ENCODE measurements at places on chromosomes 13 and 19.
A peak's percentile ranks its signal among the peaks of the same experiment; 100 is the strongest.

- DNase-seq: no peak
Observed at GRCh38 chr19:48629599-48630295, 7.4 kb downstream of the DBP start.

- no peak for DNase-seq
Observed at GRCh38 chr13:58625703-58626389, 994.3 kb downstream of the PCDH17 start.

DNA sequence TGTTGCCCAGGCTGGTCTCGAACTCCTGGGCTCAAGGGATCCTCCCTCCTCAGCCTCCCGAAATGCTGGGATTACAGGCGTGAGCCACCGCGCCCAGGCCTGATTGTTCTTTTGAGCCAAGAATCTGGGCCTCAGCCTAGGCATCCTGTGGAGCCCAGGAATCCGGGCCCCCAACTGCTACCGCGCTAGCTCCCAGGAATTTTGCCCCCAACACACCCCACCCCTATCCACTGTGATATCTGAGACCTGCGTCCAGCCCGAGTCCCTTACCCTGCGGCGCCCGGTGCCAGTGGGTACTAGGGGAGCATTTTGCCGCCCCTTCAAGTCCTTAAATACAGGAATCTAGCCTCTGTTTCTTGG, 838 bp upstream of the MYADM start:
- DNase-seq: no peak

- no peak for DNase-seq
Observed at GRCh38 chr19:10820173-10820572, 15.8 kb downstream of the TMED1 start.

DNA sequence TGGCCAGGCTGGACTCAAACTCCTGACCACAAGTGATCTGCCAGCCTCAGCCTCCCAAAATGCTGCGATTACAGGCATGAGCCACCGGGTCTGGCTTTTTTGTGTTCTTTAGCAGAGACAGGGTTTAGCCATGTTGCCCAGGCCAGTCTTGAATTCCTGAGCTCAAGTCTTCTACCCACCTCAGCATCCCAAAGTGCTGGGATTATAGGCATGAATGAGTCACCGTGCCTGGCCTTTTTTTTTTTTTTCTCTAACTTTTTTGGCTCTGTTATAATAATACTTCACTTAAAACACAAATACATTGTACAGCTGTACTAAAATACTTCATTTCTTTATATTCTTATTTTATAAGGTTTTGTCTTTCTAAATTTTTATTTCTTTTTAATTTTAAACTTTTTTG, 599.5 kb upstream of the PCDH9 start:
- no peak for DNase-seq

GRCh38 chr13:35346494-35346893, 130.0 kb downstream of the MAB21L1 start:
- no peak for DNase-seq

- DNase-seq: peak; percentile 9
Observed at GRCh38 chr19:24140099-24140498, 53.1 kb downstream of the ZNF254 start.

DNA sequence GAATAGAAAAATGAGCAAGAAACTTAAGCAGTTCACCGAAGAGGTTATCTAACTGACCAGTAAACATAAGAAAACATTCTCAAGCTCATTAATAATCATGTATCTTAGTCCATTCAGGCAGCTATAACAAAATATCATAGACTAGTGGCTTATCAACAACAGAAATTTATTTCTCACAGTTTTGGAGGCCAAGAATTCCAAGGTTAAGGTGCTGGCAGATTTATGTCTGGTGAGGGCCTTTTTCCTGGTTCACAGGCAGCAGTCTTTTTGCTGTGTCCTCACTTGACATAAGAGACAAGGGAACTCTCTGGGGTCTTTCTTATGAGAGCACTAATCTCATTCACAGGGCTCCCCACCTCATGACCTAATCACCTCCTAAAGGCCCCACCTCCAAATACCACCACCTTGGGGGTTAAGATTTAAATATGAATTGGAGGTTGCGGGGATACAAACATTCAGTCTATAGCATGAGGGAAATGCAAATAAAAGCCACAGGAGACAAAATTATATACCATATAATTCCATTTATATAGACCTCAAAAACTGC, 123.6 kb downstream of the ZAR1L start:
- no peak for DNase-seq
